ENCODE measurements at places on chromosomes 11 and 22.

DNA sequence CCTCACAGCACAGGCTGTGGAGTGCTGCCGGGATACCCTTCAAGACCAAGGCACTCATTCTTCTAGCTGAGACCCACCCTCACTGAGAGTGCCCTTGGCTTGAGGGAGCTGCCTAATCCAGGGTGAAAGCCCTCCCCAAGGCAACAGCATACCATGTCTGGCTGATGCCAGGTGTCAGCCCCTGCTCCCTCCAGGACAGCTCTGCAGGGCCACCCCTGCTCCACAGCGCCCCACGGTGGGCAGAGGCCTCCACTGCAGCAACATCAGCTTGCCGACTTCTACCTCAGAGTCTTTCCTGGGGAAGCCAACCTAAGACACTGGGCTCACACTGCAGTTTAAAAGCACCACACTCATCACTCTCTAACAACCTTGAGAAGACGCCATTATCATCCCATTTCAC, 29.0 kb downstream of the TTLL1 start:
- peak; percentile 41 for DNase-seq

GRCh38 chr11:108541531-108541930, 43.3 kb upstream of the POGLUT3 start:
- DNase-seq = no peak

DNA sequence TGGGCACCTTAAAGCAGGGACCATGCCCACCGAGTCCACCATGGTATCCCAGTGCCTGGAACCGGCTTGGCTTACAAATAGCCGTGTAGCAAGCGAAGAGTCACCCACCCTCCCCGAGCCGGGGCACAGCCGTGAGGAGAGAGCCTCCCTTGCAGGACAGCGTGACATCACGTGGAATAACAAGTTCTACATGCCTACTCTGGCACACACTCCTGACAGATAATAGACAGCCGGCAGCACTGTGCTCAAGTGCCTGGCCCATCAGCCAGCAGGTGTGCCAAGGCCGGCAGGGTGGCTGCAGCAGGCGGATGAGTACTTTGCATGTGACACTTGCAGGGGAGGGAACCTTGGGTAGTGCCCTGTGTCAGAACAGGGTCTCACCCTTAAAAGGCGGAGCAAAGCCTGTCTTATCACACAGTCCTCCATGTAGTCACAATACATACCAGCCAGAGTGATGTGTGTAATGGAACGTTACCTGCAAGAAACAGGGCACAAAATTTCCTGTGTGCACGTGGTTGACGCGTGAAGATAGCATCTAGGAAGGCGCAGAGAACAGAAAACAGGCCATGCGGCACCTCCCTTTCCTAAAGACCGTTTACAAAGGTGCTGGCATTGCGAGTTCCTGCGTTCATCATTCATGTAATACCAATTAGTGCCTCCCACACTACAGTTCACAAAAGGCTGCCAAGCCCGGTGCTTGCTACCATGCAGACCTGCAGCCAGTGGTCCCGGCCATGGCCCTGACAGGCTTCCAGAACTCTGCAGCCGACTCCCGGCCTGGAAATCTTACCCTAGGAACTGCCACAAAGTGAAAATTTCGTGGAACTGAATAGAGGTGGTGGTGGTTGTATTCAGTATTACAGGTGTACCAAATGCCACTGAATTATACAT, 16.4 kb downstream of the TOM1 start:
- DNase-seq = peak; percentile 29

GRCh38 chr11:2258501-2259465, 11.6 kb downstream of the ASCL2 start:
- DNase-seq = no peak

- DNase-seq = no peak
Measured at GRCh38 chr11:15123849-15124248, 9.1 kb downstream of the INSC start.

GRCh38 chr11:77113382-77114088, 10.9 kb downstream of the OMP start:
- peak; percentile 57 for DNase-seq

DNA sequence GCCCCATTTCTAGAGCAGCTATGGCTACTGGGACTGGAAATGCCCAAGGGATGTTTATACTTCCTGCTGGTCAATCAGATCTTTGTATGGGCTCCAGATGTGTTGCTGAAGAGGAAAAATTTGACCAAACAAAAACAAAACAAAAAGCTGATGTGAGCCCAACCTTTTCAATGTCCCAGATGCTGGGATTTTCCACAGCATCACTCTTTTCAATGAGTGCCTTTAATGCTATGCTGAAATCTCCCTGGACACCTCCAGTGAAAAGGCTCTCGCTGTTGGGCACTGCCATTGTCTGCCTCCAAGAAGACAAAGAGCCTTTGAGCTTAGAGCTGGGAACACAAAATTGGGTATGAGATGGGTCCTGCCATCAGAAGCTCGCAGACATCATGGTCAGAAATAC, 671.9 kb downstream of the NTM start:
- no peak for DNase-seq

Measured in hematopoietic multipotent progenitor cell treated with erythropoietin and hydrocortisone succinate and interleukin-3 and kit ligand, for 15 days (in vitro differentiated cells).